ENCODE measurements at places on chromosomes 12 and 14.

GRCh38 chr12:62750941-62751809 lies 183.8 kb downstream of the PPM1H start:
- DNase-seq, result no peak

DNA sequence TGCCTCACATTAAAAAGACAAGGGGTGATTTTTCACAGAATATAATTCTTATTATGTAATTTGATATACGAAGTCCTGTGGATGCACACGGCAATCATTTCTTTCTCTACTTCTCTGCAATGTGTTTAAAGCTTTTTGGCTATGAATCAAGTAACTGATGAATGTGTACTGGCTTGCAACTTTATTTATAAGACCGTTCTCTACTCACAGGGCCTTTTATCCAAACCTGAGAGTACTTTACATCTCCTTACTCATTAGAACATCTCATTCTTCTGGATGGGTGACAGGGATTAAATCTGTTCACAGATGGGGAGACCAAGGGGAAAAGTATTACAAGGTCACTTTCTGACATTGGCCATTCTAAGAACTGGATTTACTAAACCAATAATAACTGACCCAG lies 215.8 kb upstream of the DIO2 start:
- no peak for DNase-seq

DNA sequence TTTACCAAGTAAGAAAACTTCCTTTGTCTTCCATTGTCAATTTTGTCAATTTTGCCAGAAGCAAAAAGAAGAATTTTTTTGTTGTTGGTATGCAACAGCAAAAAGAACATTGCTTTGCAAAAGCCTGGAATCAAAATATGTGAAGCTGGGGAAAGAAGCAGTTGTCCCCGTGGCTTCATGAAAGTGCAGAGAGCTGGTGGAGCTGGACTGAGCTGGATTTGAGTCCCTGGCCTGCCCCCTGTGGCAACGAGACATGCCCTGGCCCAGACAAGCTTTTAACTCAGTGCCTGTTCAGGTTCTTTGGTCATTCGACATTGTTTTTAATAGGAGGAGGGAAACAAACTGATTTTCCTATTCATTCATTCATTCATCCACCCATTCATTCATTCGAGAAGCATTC lies 70.3 kb downstream of the SLC15A4 start:
- no peak for DNase-seq

DNA sequence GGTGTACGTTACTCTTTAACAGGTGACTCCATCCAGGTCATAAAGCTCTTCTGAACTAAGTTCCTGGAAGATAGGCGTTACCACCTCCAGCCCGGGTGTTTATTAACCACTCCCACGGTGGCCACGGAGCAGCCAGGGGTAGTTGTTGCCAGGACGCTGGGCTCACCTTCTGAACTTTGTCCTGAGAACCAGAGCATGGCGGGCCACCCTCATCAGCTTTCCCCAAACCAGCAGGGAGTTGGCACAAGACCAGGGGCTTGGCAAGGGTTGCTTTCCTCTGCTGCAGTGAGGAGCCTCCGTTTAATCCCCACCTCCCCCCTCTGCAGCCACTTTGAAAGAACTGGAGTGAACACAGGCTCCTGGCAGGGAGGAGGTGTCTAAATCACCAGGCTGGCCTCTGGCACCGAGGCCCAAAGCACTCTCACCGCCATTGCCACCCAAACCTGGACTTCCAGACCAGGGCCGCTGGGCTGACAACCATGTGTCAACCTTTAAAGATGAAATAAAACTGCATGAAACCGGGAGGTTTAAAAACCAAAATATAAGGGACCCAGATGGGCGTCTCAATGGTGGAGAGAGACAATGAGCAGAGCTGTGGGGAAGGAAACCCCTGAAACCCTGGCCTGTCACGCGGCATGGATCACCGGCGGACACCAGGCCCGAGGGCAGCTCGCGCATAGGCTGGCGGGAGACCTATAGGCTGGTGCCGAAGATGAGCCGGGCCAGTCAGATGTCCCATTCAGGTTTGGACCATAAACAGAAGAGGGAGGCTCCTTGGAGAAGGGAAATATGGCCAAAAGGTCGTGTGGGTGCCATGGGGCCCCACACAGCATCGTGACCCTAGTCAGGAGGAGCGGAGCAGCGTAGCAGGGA lies 30.9 kb upstream of the TDRD9 start:
- peak; percentile 73 for DNase-seq

- DNase-seq, result no peak
Measured at GRCh38 chr14:74720526-74720925, 7.6 kb downstream of the FCF1 start.

- no peak for DNase-seq
Measured at GRCh38 chr12:109447482-109447881, 29.6 kb downstream of the KCTD10 start.

- peak; percentile 64 for DNase-seq
Measured at GRCh38 chr12:51307655-51308593, 16.1 kb downstream of the BIN2 start.

DNA sequence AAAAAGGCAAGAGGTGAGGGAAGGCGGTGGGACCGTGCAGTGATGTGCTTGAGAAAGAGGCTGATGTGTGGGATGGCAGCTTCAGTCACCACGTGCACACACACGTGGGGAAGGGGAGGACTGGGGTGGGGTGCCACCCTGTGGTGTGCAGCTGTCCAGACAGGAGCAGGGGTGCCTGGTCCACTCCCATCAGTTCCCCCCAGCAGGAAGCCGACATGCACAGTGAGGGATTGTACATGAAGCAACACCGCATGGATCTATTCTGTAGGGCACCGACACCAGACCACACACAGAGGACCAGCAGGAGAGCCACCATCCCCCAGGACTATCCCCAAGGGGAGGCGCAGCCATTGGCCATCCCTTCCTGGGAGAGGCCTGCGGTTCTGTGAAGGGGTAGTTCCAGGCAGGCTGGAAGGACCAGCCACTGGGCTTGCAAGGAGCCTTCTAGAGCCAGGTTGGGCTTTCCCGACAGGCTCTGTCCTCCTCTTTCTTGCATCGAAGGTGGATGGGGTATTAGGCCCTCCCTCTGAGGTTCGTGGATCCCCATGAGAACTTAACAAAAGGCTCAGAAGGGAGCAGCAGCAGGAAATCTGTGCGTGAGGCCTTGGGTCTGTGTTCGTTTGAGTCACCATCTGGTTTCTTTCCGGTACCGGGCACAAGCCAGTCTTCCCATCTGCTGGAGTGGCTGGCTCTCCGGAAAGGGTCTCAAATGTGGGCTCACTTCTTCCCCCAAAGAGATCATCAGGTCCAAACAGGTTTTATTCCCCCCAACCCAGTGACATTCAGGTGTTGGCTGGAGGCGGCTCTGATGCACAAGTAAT lies 59.8 kb downstream of the PLEKHG3 start:
- peak; percentile 40 for DNase-seq

DNA sequence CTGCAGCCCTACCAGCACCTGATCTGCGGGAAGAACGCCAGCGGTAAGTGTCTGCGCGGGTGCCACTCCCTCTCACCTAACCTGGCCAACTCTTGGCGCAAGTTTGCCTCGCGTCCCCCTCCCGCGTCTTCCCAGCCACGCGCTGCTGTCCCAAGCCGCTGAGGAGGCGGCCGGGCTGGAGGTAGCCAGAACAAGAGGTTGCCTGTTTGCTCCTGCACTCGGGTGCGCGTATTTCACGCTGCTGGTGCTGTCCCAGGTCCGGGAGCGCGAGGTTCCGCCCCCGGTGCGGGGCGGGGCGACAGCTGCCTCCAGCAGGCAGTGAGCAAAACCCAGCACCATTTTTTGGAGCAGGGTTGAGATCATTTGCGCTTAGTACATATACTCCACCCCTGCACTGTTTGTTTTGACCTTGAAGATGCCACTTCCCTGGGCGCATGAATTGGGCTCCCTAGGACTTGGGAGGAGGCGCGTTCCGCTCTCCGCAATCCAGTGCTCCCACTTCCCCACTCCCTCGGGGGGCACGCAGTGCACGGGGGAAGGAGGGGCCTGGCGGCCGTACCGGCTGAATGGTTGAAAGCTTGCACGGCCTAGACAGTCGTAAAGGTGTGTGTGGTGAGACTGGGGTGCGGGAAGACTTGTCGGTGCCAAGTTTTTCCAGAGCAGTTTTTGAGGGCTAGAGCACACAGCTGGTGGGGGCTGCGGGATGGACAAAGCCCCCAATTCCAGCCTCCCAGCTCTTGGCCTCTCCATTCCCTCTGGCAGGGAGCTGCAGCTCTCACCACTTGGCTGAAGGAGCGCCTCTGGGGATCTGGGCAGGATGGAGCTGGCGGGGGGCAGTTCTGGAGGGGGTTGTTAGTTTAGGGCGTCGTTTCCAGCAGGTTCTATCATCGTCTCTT lies 226.9 kb upstream of the CRY1 start:
- peak; percentile 32 for DNase-seq

- no peak for DNase-seq
Measured at GRCh38 chr12:79059557-79059956, 195.0 kb downstream of the SYT1 start.

DNA sequence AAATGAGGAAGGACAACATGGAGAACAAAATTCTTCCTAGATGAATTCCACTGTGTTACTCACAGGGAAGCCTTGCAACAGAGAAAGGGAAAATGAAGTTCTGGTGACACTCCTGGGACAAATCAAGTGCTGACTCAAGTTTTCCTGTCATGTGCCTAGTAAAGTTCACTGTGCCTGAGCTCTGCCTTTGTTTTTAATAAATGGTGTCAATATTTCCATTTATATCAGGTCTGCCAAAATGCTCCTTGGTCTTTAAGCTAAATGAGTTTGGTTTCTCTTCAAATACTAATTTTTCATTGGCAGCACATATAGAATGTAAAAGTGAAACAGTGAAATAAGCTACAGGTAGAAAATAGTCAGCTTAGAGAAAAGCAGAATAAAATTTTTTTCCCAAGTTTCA lies 33.0 kb downstream of the HIGD1C start:
- DNase-seq, result peak; percentile 74
